Bronchial smooth muscle cell (primary cell): ENCODE measurements at places on chromosomes 1 and 21. TPM values are rescaled to one million over a fixed set of nuclear protein-coding genes. Genes with fewer than 3 reads are reported as not detected.

The SPATA1 gene
- 0.77 and 2.8 TPM in 2 replicates for total RNA-seq

The KRTAP15-1 gene
- not detected in 2 replicates for total RNA-seq

The LRRN2 gene
- 0.34 TPM in 1 of 2 replicates, not detected in the other for total RNA-seq

The CHI3L2 gene
- 5.7 and 8.8 TPM in 2 replicates for total RNA-seq
